Tibial nerve (tissue), 4 donors: ENCODE measurements at places on chromosomes 5 and 9. TPM values are rescaled to one million over a fixed set of nuclear protein-coding genes. Genes with fewer than 3 reads are reported as not detected.

- H3K27ac ChIP-seq, result no peak overlapping the region
- no peaks in the 10 kb centered on the region for H3K36me3 ChIP-seq
Observed at GRCh38 chr5:111385970-111386831, 126.1 kb downstream of the STARD4 start.

DNA sequence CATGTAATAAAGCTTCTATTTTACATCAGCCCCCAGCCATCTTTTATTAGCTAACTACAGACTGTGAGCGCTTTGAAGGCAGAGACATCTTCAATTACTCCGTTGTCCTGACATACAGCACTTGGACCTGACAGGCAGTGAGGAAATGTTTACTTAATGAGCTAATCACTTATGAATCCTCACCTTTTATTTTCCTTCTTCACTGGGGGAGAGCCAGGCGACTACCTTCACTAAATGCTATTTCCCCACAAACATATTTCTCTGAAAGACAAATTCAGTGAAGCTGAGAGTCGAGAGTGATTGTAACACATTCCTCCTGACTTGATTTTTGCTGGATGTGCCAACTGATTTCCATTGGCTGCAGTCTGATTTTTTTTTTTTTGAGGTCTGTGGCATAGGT lies 192.1 kb upstream of the CLINT1 start:
- DNase-seq, result no peak
- H3K36me3 ChIP-seq, result no peaks in the 10 kb centered on the region
- H3K4me1 ChIP-seq, result no peaks in the 10 kb centered on the region
- H3K4me3 ChIP-seq, result no peak overlapping the region
- no peaks in the 10 kb centered on the region for H3K27me3 ChIP-seq

C7 gene
- 239 TPM for total RNA-seq

DNA sequence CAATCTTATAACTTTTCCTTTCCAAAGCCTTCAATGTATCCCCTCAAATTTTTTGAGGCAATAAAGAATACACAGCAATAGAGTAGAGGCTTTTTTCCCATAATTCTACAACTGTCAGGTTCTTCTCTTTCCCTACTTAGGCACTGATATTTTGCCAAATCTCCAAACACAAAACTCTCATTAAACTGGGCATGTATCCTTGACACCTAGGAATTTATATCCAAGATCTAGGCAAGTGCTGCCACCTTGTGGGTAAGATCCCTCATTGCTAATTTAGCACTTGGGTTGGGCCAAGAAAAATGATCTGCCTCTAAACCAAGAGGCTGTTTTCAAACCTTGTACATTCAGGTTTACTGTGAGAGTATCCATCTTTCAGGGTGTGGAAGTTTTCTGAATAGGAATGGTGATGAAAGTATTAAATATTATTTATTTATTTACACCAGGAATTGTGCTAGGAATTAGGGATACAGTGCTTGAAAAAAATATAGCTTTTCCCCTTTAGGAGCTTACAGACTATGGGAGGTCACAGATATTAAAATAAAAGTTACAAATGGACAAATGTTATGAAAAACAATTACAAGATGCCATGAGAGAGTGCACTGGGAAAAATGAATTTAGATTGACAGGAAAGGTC lies 17.6 kb downstream of the TSTD2 start:
- H3K27ac ChIP-seq, result no peak overlapping the region
- DNase-seq, result peak; percentile 51
- H3K4me3 ChIP-seq, result no peak overlapping the region
- H3K36me3 ChIP-seq, result no peaks in the 10 kb centered on the region

DNA sequence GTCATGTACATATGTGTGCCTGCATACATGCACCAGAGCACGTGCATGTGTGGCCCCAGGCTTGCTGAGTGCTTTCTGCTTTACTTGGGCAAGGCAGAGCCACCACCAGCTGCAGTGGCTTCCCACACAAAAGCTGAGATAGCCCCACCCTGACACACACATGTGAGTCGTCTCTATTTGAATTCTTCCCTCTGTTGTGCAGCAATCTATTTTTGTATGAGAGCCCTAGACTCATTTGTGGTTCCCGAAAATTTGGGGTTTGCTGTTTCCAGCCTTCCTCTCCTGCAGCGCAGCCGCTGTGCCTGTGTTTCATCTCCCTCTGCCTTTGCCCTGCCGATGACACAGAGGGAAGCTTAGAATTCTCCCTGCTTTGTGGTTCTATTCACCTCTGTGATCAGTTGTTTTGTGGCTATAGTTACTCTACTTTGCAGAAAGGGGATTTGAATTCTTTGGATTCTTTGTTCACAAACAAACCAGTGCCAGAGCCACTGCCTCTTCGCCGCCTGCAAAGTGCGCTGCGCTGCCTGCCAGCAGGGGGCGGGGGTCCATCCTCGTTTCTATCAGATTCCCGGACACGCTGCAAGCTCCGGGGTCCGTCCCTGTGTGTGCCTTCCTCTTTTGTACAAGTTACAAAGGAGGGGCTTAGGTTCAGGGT lies 95.8 kb upstream of the DAP start:
- no peaks in the 10 kb centered on the region for H3K27me3 ChIP-seq
- DNase-seq, result no peak
- no peak overlapping the region for H3K4me3 ChIP-seq
- H3K27ac ChIP-seq, result no peak overlapping the region

- H3K4me1 ChIP-seq, result no peaks in the 10 kb centered on the region
- no peaks in the 10 kb centered on the region for H3K27me3 ChIP-seq
- no peak for DNase-seq
- no peaks in the 10 kb centered on the region for H3K36me3 ChIP-seq
Observed at GRCh38 chr5:7251132-7251531, 144.8 kb upstream of the ADCY2 start.

TMEM252 gene
- total RNA-seq, result not detected

GRIA1 gene
- total RNA-seq, result 2.1 TPM

SNCB gene
- total RNA-seq, result not detected

GRCh38 chr5:129689045-129689444 lies 58.8 kb upstream of the MINAR2 start:
- no peaks in the 10 kb centered on the region for H3K27me3 ChIP-seq
- H3K36me3 ChIP-seq, result no peaks in the 10 kb centered on the region
- no peak overlapping the region for H3K4me3 ChIP-seq
- no peak overlapping the region for H3K27ac ChIP-seq
- DNase-seq, result no peak

ABO gene
- total RNA-seq, result 7.3 TPM

INSL4 gene
- total RNA-seq, result not detected

- no peaks in the 10 kb centered on the region for H3K27me3 ChIP-seq
- no peak for DNase-seq
- no peak overlapping the region for H3K4me3 ChIP-seq
- no peak overlapping the region for H3K27ac ChIP-seq
- H3K36me3 ChIP-seq, result no peaks in the 10 kb centered on the region
Observed at GRCh38 chr5:176882567-176882903, 16.6 kb downstream of the HK3 start.

FOXD4L4 gene
- total RNA-seq, result 0.44 TPM

DNA sequence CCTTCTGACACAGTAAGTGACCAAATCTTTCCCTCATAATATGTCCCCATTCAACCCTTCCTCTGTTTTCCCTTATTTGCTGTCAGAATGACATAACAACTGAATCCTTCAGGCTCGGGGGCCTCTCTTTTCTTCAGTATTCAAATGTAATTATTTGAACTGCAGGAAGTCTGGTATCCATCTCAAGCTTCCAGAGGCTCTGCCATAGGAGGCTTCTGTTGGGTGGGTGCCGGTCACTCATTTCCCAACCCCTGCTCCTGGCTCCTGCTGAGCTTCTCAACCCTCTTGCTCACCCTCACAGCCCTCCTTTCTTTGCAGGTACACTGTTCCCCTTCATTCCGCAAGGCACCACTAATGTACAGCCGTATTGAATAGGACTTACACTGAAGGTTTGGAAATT lies 151.8 kb upstream of the MAP3K1 start:
- no peak for DNase-seq
- no peak overlapping the region for H3K4me3 ChIP-seq
- no peak overlapping the region for H3K27ac ChIP-seq
- H3K36me3 ChIP-seq, result no peaks in the 10 kb centered on the region

GRCh38 chr9:88680041-88680440 lies 145.1 kb downstream of the NXNL2 start:
- H3K27me3 ChIP-seq, result no peaks in the 10 kb centered on the region
- no peaks in the 10 kb centered on the region for H3K36me3 ChIP-seq
- no peaks in the 10 kb centered on the region for H3K4me1 ChIP-seq
- no peak for DNase-seq

GRCh38 chr5:69492923-69493395 lies 369 bp downstream of the OCLN start:
- no peaks in the 10 kb centered on the region for H3K36me3 ChIP-seq
- H3K4me3 ChIP-seq, result peak overlapping the region; percentile 64
- H3K27me3 ChIP-seq, result no peaks in the 10 kb centered on the region
- no peak for DNase-seq
- peaks cover 9% of the 10 kb centered on the region for H3K4me1 ChIP-seq
- peak overlapping the region; percentile 65 for H3K27ac ChIP-seq

LAMC3 gene
- not detected for total RNA-seq

GRCh38 chr9:114282926-114283325 lies 40.0 kb upstream of the ORM1 start:
- H3K36me3 ChIP-seq, result no peaks in the 10 kb centered on the region
- no peak for DNase-seq
- H3K4me1 ChIP-seq, result peaks cover 17% of the 10 kb centered on the region
- H3K27ac ChIP-seq, result no peak overlapping the region

DNA sequence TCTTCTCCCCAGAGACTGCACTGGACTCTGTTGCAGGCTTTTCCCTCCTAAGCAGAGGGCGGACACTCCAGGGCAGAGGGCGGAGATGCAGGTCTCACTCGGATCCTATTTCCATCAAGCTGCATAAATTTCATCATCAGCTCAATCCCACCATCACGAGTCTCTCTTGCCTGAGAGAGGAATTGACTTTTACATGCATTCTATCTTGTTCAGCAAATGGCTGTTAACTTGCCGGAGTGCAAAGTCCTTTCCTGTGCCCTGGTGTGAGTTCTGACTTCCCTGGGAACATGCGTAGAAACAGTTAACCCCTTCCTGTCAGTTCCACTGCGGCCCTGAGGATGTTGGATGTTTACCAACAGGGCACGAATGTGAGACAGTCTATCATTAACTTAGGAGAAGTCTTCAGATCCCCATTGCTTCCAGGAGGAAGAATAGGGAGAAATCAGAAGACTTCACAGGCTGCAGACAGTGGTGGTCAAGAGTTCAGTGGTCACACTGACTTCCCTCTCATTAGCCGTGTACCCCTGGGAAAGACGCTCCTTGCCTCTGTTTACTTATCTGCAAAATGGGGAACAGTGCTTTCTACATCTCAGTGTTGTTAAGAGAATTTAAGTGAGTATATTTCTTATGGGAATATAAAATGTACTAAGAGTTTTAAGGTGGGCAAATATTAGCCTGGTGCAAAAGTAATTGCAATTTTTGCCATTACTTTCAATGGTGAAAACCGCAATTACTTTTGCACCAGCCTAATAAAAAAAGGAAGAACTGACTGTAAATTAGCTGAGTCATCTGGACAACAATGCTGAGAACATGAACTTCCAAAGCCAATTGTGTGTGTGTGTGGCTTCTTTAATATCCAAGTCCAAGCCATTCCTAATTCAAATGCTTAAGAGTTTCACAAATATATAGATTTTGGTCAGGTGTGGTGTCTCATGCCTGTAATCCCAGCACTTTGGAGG lies 248.0 kb downstream of the DRD1 start:
- no peak overlapping the region for H3K27ac ChIP-seq
- H3K4me1 ChIP-seq, result no peaks in the 10 kb centered on the region
- no peaks in the 10 kb centered on the region for H3K27me3 ChIP-seq
- H3K4me3 ChIP-seq, result no peak overlapping the region
- H3K36me3 ChIP-seq, result no peaks in the 10 kb centered on the region
- DNase-seq, result no peak

GRCh38 chr9:89116064-89116804 lies 62.4 kb downstream of the SHC3 start:
- no peak overlapping the region for H3K4me3 ChIP-seq
- H3K36me3 ChIP-seq, result no peaks in the 10 kb centered on the region
- no peak for DNase-seq
- H3K27me3 ChIP-seq, result no peaks in the 10 kb centered on the region

FSTL4 gene
- not detected for total RNA-seq

- no peak for DNase-seq
- no peaks in the 10 kb centered on the region for H3K36me3 ChIP-seq
- peaks cover 2% of the 10 kb centered on the region for H3K27me3 ChIP-seq
- no peak overlapping the region for H3K27ac ChIP-seq
- no peak overlapping the region for H3K4me3 ChIP-seq
Observed at GRCh38 chr9:130935648-130936271, 3.3 kb downstream of the FIBCD1 start.

GRCh38 chr9:1918622-1919021 lies 96.5 kb upstream of the SMARCA2 start:
- H3K4me1 ChIP-seq, result no peaks in the 10 kb centered on the region
- no peak overlapping the region for H3K4me3 ChIP-seq
- no peak overlapping the region for H3K27ac ChIP-seq

- no peak overlapping the region for H3K4me3 ChIP-seq
- no peaks in the 10 kb centered on the region for H3K36me3 ChIP-seq
- no peak overlapping the region for H3K27ac ChIP-seq
- H3K4me1 ChIP-seq, result no peaks in the 10 kb centered on the region
Observed at GRCh38 chr9:11792870-11793269, 900.3 kb upstream of the TYRP1 start.

ITK gene
- total RNA-seq, result 1.2 TPM

RNF183 gene
- 0.20 TPM for total RNA-seq

DNA sequence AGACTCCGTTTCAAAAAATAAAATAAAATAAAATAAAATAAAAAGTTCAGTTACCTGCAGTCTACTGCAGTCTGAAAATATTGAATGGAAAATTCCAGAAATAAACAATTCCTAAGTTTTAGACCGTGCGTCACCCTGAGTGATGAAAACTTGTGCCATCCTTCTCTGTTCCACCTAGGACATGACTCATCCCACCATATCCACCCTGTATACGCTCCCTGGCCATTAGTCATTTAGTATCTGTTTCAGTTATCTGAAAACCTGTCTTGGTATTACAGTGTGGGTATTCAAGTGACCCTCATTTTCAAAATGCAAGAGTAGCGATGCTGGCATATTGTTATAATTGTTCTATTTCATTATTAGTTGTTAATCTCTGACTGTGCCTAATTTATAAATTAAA lies 51.8 kb upstream of the TEX48 start:
- DNase-seq, result no peak
- H3K27me3 ChIP-seq, result no peaks in the 10 kb centered on the region
- no peak overlapping the region for H3K27ac ChIP-seq
- H3K4me1 ChIP-seq, result no peaks in the 10 kb centered on the region
- no peaks in the 10 kb centered on the region for H3K36me3 ChIP-seq

LHX3 gene
- not detected for total RNA-seq

DNA sequence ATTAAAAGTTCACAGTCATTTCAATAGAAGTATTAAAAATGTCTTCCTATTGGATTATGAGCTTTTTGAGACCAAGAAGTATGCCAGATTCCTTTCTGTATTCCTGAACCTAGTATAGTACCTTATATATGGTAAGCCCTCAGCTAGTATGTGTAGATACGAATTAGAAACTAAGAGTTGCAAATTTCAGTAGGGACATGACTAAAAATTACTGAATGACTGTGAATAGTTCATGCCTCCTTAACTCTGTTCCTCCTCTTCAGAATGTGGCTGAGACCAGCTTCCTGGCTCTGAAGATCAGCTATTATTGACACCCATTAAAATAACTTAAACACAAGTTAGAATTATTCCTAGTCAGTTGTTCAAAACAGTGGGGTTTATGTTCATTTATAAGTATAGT lies 19.7 kb downstream of the KDM3B start:
- H3K4me1 ChIP-seq, result peaks cover 63% of the 10 kb centered on the region
- no peak for DNase-seq
- no peaks in the 10 kb centered on the region for H3K27me3 ChIP-seq
- no peak overlapping the region for H3K4me3 ChIP-seq
- no peak overlapping the region for H3K27ac ChIP-seq
- peaks cover 3% of the 10 kb centered on the region for H3K36me3 ChIP-seq
